ENCODE measurements at places on chromosomes 7 and 10. TPM values are rescaled to one million over a fixed set of nuclear protein-coding genes. Genes with fewer than 3 reads are reported as not detected.
A peak's percentile ranks its signal among the peaks of the same experiment; 100 is the strongest.

- DNase-seq, result no peak
Measured at GRCh38 chr10:78354101-78354500, 320.4 kb downstream of the RPS24 start.

Gene PYROXD2
- total RNA-seq, result 5.7 TPM

GRCh38 chr10:77186936-77187335, 450.7 kb downstream of the KCNMA1 start:
- DNase-seq, result no peak

Gene SLC16A9
- 1.5 TPM for total RNA-seq

- no peak for DNase-seq
Measured at GRCh38 chr7:47982610-47983009, 3.2 kb upstream of the HUS1 start.

Gene RARRES2
- not detected for total RNA-seq

Gene STEAP4
- not detected for total RNA-seq

- DNase-seq, result no peak
Measured at GRCh38 chr10:59753267-59753666, at the start of gene MRLN. MRLN (minus strand) TSS chr10:59753455.

- no peak for DNase-seq
Measured at GRCh38 chr7:38127216-38128207, 50.5 kb upstream of the STARD3NL start.

DNA sequence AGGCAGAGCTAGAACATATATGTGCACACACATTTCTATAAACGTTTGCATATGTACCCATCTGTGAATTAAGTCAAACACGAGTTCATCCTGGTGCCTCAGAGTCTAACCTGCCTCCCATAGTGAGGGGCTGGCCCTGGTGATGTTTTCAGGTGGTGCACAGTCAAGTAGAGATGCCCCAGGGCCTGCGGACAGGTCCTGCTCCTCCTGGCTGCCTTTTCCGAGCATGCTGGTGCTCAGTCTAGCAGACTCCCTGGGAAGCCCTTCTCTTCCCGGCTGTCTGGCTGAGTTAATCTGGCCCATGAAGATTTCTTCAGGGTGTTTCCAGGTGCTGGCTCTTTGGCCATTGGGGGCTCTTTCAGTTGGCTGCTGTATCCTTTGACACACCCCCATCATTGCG, 14.3 kb downstream of the ADCY1 start:
- DNase-seq, result no peak

DNA sequence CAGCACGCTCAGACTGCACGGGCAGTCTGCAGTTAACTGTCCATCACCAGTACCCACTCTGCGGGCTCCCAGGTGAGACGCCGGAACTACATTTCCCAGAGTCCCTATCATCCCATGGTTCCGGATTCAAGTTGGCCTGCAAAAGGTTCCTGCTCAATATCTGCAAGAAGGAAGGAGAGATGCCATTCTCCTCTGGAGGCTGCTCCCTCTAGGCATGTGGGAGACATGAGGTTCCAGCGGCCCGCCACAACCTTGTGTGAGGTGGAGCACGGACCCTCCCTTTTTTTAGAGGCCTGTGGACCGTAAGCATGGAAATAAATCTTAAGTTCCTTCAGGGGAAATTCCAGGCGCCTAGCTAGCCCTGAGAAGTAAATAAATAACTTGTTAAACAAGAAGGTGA, 29.7 kb downstream of the NUP42 start:
- DNase-seq, result no peak

DNA sequence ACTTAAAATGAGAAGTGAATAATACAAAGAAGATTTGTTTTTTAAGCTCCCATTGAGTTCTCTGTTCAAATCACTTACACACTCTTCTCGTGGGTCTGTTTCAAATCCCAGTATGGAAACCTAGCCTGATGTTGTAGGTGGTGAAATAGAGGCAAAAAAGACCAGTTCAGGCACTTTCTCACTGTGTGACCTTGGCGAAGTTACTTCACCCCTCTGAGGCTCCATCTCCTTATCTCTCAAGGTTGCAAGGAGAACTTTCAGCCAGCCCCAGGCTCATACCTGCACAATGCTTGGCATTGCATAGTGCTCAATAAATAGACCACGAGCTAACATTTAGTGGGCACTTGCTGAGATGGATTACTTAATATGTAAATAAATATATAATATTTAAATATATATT, 90.1 kb downstream of the PRLHR start:
- DNase-seq, result no peak

- no peak for DNase-seq
Measured at GRCh38 chr7:92840316-92840715, 3.9 kb upstream of the CDK6 start.

- no peak for DNase-seq
Measured at GRCh38 chr7:151178831-151179230, 8.2 kb downstream of the ASB10 start.

DNA sequence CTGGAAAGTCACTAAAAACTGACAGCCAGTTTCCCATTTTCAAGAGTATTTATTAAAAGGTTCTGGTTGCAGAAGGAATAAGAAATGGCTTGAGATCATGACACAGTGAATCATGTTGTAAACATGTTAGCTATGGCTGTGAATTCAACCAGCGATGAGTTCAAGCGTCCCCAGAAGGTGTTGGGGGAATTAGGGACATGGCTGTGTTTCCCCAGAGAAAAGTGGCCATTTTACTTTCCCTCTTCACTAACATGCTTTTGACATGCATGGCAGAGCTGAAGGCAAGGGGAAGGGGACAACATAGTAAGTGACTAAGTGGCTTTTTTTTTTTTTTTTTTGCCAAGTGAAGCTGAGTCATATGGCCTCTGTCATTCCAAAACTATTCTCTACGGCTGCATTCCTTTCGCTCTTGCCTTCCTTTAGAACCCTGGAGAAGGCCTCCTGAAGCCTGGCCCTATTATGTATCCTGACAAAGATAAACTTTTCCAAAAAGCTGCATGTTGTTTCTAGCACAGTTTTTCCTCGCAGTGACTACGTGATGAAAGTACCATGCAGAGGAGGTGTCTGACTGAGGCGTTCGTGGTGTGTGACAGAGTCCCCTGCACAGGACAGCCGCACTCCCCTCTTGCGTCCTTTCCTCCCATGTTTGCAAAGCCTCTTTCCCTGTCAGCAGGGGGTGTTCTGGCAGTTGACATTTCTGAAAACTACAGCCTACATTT, 46.9 kb downstream of the EGFR start:
- DNase-seq, result peak; percentile 65

DNA sequence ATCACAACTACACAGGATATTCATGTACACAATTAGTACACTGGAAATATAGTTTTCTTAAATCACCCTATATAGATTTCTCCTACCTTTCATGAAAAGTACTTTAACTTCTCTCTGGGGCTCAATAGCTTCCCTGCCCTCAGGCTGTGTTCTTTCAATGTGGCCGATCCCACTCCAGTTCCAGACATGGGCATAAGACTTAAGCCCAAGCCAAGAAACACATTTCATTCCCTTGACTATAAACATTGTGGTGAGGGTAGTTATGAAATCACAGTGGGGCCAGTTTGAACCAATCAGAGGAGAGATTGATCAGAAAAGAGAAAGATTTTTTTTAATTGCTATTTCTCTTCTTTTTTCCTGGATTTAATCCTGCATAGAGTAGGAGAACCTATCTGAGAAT, 904.6 kb upstream of the SORCS1 start:
- DNase-seq, result no peak

DNA sequence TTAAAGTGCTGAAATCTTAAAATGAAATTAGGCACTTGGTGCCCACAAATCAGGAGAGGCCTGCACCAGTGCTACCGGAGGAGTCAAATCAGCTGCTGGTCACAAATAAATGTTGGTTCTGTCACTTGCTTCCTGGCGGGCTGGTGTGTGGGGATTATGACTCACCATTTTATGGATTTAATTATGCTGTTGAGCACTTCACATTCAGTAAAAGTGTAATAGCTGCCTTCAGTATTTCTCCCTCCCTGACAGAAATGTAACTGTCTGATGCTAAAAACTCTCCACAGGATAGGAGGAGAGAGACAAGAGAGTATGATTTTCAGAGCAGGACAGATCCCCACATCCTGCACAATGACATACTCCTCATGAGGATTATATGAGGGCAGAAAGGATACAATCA, 186.0 kb downstream of the JAZF1 start:
- no peak for DNase-seq

- peak; percentile 75 for DNase-seq
Measured at GRCh38 chr10:61835069-61835945, 66.2 kb upstream of the ARID5B start.

DNA sequence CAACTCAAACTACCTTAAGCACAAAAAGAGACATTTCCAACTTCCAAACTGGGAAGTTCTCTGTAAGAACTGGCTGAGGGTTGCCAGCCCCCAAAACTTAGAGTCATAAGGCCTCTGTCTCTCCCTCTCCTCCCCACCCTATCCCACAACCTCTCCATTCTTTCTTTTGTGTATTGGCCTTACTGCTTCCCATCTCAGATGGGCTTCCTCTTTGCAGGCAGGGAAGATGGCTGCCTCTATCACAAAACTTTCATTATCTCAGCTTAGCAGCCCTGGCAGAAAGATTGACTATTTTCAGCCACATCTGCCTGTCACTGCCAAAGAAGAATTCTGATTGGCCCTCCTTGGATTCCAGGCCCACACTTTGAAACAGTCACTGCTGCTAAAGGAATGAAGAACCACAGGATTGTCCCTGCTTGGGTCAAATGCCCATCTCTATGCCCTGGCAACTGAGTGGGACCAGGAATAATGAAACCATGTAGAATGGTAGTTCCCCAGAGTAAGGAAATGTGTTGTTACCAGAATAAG, 58.0 kb upstream of the PRKAR2B start:
- no peak for DNase-seq

- DNase-seq, result no peak
Measured at GRCh38 chr10:56319386-56319785, 41.7 kb downstream of the ZWINT start.

Gene AFAP1L2
- 3.4 TPM for total RNA-seq

Data from glomerular endothelial cell (primary cell).